ENCODE measurements at places on chromosomes 6 and 20. TPM values are rescaled to one million over a fixed set of nuclear protein-coding genes. Genes with fewer than 3 reads are reported as not detected.

Gene KHDRBS2
- 0.18 TPM for total RNA-seq

DNA sequence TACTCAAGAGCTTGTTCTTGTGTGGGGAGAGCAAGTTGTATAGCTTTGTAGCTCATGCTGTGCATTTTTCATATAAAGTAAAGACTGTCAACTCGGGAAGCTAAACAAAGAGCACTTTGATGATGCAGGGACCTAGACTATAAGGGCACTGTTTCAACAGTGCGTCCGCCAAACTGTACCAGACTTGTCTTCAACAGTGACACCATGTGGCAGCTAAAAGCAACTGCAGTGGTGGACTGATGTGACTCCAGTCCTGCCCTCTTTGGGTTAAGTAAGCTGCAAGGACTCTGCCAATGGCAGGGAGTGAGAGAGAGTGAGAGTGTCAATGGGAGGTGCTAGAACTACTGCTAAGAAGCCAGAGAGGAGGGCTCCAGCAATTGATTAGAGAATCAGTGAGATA, 48.1 kb upstream of the MC3R start:
- H3K27ac ChIP-seq = no peak overlapping the region
- H3K4me3 ChIP-seq = no peak overlapping the region
- H3K4me1 ChIP-seq = no peaks in the 10 kb centered on the region
- H3K27me3 ChIP-seq = no peaks in the 10 kb centered on the region

DNA sequence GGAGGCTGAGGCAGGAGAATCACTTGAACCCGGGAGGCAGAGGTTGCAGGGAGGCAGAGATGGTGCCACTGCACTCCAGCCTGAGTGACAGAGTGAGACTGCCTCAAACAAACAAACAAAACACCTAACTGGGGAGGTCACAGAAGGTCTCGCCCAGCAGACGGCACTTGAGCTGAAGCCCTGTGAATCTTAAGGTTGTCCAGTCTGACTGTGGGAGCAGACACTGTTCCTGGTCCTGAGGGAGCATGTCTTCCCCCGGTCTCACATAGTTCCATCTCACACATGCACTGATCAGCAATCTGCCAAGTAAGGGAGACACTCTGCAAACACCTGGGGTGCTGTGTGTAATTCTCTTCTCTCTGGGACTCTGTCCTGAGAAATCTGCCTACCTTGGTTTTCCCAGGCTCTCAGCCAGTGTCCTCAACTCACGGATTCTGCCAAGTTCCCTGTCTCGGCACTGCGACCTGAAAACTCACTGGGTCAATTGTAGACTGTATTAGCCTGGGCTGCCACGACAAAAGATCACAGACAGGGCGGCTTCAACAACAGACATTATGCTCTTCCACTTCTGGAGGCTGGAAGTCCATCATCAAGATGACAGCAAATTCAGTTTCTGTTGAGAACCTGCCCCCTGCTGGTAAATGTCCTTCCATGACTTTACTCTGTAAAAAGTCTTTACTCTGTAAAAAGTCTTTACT, 94.3 kb downstream of the JPH2 start:
- H3K27me3 ChIP-seq = peaks cover 17% of the 10 kb centered on the region

DNA sequence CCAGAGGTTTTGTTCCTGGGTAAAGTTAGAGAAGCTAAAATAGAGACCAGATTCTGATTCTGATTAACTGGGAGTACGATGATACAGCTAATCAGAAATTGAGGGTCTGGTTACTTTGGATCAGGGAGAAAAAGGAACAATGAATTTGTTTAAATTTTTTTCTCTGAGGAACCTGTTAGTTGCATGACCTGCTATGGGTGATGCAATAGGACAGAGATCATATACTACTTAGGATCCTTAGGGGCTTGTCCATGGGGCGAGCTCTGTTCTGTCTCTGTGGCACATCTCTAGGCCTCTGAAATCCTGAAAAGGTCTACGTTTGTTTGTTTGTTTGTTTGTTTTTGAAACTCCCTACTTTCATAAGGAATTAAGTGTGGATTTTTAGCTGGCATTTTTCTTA, 166.1 kb upstream of the LAMP5 start:
- no peak overlapping the region for H3K27ac ChIP-seq
- no peaks in the 10 kb centered on the region for H3K36me3 ChIP-seq
- H3K27me3 ChIP-seq = no peaks in the 10 kb centered on the region
- no peak overlapping the region for H3K4me3 ChIP-seq
- no peaks in the 10 kb centered on the region for H3K4me1 ChIP-seq

GRCh38 chr6:9370480-9370879, 935.1 kb upstream of the SLC35B3 start:
- H3K27ac ChIP-seq = no peak overlapping the region
- H3K4me1 ChIP-seq = no peaks in the 10 kb centered on the region
- DNase-seq = no peak
- H3K27me3 ChIP-seq = no peaks in the 10 kb centered on the region

DNA sequence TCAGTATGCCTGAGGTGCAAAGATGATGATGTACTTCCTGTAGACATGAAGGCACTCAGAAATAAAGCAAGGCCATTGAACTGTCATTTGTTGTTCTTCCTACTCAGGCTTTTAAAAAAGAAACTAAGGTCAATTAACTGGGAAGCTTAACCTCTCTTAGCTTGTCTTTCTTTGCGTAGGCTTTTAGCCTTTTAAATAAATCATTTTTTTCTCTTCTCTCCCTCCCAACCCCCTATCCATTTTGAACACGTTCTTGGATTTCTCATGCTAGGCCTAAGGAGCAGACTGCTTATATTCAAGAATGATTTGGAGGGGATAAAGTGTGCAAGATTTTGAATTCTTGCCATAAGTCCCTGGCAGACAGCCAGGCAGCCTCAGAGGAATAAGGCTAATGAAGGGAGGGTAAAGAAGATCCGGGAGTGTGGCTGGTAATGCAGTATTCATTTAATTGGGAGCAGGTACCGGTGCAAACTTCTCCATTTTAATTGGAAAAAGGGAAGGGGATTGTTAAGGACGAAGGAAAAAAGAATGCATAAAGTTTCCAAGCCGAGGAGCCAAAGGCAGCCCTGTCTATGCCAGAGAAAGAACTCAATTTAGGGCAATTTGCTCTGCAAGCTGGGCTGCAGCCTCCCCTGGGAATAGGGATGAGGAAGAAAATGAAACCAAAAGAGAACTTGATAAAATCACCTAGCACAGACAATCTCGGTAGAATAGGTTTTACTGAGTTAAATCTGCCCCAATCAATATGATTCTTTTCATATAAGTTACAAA, 343.8 kb upstream of the MMS22L start:
- H3K4me1 ChIP-seq = no peaks in the 10 kb centered on the region
- no peak for DNase-seq
- no peaks in the 10 kb centered on the region for H3K36me3 ChIP-seq
- no peaks in the 10 kb centered on the region for H3K27me3 ChIP-seq
- H3K4me3 ChIP-seq = no peak overlapping the region
- H3K27ac ChIP-seq = no peak overlapping the region

DNA sequence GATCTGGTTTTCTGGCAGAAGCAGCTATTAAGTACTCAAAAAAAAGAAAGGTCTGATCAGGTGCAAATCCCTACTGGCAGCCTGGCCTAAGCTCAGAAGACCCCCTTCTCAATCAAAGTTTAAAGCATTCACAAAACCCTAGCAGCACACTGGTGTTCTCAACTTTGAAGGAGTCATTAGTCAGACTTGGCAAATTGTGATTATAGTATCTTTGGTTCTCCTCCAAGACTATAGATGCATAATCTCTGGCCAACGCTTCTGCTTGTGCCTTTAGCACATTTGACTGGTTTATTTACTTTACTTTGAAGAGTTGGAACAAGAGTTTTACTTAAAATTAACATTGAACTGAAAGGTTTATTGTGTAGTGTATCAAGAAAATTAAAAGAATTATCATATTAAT, 248.9 kb downstream of the PTPRK start:
- no peaks in the 10 kb centered on the region for H3K36me3 ChIP-seq
- no peaks in the 10 kb centered on the region for H3K27me3 ChIP-seq

DNA sequence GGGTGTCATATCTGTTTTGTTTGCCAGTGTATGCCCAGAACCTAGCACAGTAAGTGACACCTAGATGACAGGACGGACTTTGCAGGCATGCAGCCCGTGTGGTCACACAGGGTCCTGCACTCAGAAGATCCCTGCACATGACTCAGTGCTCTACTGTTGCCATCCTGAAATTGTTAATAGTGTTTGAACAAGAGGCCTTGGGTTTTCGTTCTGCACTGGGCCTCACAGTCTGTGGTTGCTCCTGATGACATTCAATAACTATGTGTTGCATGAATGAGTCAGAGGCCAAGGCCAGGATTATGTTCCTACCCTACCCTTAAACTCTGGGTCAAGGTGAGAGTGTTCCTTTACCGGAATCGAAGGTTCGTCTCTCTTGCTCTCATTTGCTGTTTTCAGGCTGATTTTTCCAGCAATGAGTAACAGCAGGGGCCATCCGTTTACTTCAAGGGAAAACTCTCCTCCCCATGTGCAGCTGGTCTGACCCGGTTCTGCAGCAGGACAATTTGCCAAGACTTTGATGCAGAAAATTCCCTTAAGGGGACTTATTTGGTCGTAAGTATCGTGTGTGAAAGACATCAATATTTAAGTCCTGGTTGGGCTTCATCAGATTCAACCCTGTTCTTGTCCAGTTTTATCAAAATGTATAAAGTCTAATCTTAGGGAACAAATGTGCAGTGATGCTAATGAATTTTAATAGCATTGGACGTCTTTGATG, 13.0 kb upstream of the PFDN4 start:
- no peaks in the 10 kb centered on the region for H3K4me1 ChIP-seq
- H3K27me3 ChIP-seq = peaks cover 8% of the 10 kb centered on the region
- no peak for DNase-seq
- H3K4me3 ChIP-seq = no peak overlapping the region
- H3K36me3 ChIP-seq = no peaks in the 10 kb centered on the region

DNA sequence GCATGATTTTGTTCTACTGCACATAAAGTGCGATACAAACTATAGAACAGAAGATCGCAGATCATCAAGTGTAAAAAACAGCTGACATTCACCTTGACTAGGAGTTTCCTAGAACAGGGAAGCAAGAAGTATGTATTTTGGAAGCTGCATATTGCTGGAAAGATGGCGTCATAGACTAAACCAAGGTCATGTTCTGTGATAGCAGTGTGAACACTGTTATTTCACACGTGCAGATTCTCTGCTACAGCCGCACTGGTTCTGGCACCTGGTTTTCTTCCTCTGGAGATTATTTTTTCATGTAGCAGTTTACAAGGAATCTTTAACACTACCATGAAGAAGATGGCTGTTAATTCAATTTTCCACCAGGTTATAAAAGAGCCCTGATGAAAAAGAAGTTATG, 681.2 kb downstream of the PRKN start:
- no peak overlapping the region for H3K4me3 ChIP-seq
- H3K27me3 ChIP-seq = no peaks in the 10 kb centered on the region
- DNase-seq = no peak
- H3K36me3 ChIP-seq = no peaks in the 10 kb centered on the region
- no peaks in the 10 kb centered on the region for H3K4me1 ChIP-seq

DNA sequence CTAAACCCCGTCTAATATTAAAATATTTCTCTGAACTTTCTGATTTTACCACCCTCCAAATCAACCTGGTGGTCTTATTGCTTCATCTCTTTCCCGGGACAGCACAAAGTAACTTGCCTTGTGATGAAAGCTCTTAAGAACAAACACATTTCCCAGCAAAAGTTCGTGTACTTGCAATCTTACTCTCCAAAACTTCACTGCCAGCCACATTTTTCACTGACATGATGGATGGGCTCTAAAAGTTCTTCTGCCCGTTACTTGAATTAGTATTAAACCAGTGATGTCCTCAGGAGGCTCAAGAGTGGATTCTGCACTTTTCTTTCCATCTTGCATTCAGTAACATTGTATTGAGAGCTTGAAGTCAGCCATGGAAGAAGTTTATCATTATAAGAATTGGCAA, 731.6 kb upstream of the GJE1 start:
- H3K4me1 ChIP-seq = no peaks in the 10 kb centered on the region
- H3K36me3 ChIP-seq = no peaks in the 10 kb centered on the region
- no peak overlapping the region for H3K27ac ChIP-seq

- peaks cover 2% of the 10 kb centered on the region for H3K27me3 ChIP-seq
- DNase-seq = no peak
- H3K4me1 ChIP-seq = no peaks in the 10 kb centered on the region
- H3K27ac ChIP-seq = no peak overlapping the region
- no peaks in the 10 kb centered on the region for H3K36me3 ChIP-seq
These were observed 162.9 kb upstream of the SASH1 start for GRCh38 chr6:148179786-148180185.
